ENCODE measurements at places on chromosomes 5 and 9. TPM values are rescaled to one million over a fixed set of nuclear protein-coding genes. Genes with fewer than 3 reads are reported as not detected.

DNAJC21 gene
- 32.6 TPM for total RNA-seq

CSF1R gene
- under 0.01 TPM for total RNA-seq

ORM2 gene
- not detected for total RNA-seq

PIP5KL1 gene
- total RNA-seq: 1.6 TPM

LEAP2 gene
- 0.18 TPM for total RNA-seq

NHP2 gene
- 162 TPM for total RNA-seq

TAF11L3 gene
- total RNA-seq: not detected

PSD2 gene
- total RNA-seq: 0.08 TPM

NR2F1 gene
- total RNA-seq: 20.5 TPM

INSYN2B gene
- 7.8 TPM for total RNA-seq

PCAT7 gene
- total RNA-seq: 0.09 TPM

NUDT12 gene
- total RNA-seq: 16.8 TPM

AOPEP gene
- 39.7 TPM for total RNA-seq

RMI1 gene
- 17.0 TPM for total RNA-seq

SPAG8 gene
- 3.3 TPM for total RNA-seq

SPINK13 gene
- not detected for total RNA-seq

SLC35D2 gene
- 7.8 TPM for total RNA-seq

TMEM252 gene
- total RNA-seq: not detected

ATP10B gene
- total RNA-seq: not detected

TPM2 gene
- 2,099 TPM for total RNA-seq

FSTL4 gene
- total RNA-seq: not detected

AGXT2 gene
- not detected for total RNA-seq

ZBTB34 gene
- total RNA-seq: 7.3 TPM

COL15A1 gene
- total RNA-seq: 25.1 TPM

RGMB gene
- 145 TPM for total RNA-seq

SEMA6A gene
- total RNA-seq: 0.41 TPM

NSG2 gene
- not detected for total RNA-seq

RNF208 gene
- total RNA-seq: 0.45 TPM

ABO gene
- not detected for total RNA-seq

ZNF367 gene
- 0.33 TPM for total RNA-seq

TMC1 gene
- total RNA-seq: 0.36 TPM

C5orf58 gene
- not detected for total RNA-seq

SLC4A9 gene
- total RNA-seq: not detected

KCNT1 gene
- total RNA-seq: not detected

N4BP3 gene
- total RNA-seq: 0.18 TPM

PROB1 gene
- total RNA-seq: 0.99 TPM

BRINP1 gene
- 5.8 TPM for total RNA-seq

CD72 gene
- 1.9 TPM for total RNA-seq

ANKRD18B gene
- not detected for total RNA-seq

PCDHGA10 gene
- 22.2 TPM for total RNA-seq

RHOBTB3 gene
- total RNA-seq: 86.9 TPM

PCDHB2 gene
- total RNA-seq: 0.82 TPM

KIF12 gene
- not detected for total RNA-seq

SOHLH1 gene
- not detected for total RNA-seq

PPP1R26 gene
- 2.8 TPM for total RNA-seq

PIK3R1 gene
- total RNA-seq: 281 TPM

OSMR gene
- total RNA-seq: 57.2 TPM

ADAMTS12 gene
- 13.0 TPM for total RNA-seq

DDX4 gene
- total RNA-seq: not detected

SPATA31A3 gene
- not detected for total RNA-seq

ADAMTS6 gene
- 64.9 TPM for total RNA-seq
